ENCODE measurements at places on chromosomes 4 and X.

- no peak for DNase-seq
Measured at GRCh38 chr4:53852343-53852742, 212.1 kb downstream of the CHIC2 start.

DNA sequence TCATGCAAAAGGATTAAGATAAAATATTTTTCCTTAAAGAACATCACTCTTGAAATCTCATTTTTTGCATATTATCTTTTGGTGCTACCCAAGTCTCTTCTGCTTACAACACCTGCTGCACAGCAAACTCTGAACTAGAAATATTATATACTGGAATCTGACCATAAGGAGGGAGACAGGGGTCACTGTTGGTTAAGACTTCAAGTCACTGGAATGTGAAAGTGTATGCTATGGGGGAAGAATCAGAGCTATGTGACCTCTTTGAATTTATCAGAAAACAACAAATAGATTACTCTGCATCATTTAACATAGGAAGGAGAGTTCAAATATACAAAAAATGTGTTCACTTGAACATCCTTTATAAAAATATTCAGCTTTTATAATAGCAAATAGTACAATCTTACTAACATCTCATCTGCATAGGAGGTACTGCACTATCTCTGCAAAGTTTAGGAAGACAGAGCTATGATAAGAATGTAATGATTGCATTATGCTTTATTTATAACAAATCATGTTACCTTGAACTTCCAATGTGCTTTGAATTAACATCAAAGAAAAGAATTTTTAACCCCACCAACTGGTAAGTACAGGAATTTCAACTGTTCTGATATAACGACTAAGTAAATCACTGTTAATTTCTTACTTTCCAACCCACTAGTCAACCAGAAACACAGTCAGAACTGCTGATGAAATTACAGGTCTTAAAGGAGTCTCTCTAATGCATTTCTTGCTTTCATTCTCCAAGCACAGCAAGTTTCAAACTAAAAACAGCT is 69.8 kb downstream of the ZNF827 start:
- DNase-seq, result no peak

- DNase-seq, result no peak
Measured at GRCh38 chrX:84133023-84133422, 55.0 kb downstream of the RPS6KA6 start.

GRCh38 chrX:17828171-17828570 is 32.9 kb downstream of the RAI2 start:
- no peak for DNase-seq

DNA sequence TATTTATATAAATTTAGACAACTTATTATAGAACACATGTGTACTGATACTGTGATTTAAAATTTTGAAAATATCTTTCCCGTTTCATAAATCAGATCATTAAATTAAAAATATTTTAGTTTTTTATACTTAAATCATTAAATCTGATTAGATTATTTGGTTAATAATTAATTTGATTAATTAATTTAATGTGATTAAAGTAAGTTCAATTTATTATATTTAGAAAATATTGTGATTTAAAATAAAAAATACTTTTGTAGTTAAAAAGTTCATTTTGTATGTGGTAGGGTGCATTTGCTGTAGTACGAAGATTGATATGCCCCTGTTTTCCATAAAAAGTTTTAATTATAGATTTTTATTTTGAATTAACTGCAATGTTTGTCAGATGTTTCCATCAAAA is 1323.4 kb downstream of the RAPGEF2 start:
- no peak for DNase-seq

GRCh38 chrX:97050392-97050791 is 166.7 kb downstream of the RPA4 start:
- DNase-seq, result no peak

GRCh38 chr4:55096619-55097018 is 28.8 kb downstream of the KDR start:
- DNase-seq, result no peak

DNA sequence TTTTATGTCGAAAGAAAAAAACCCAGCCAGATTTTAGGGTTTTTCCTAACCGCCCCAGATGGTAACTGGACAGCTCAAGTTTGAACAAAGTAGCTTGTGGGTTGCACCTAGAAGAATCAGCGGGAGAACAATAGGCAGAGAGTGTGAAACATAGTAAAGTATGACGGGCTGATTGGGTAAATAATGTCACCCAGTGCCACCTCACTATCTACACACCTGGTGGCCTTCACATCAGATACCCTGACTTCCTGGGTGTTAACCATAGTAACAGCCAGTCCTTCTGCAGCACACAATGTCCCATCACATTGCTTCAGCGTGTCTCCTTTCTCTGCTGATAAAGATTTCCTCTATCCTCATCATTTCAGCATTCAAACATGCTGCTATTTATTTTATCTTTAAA is 159.1 kb upstream of the HS3ST1 start:
- DNase-seq, result no peak

GRCh38 chr4:48986654-48987164 is 634 bp downstream of the CWH43 start:
- no peak for DNase-seq

DNA sequence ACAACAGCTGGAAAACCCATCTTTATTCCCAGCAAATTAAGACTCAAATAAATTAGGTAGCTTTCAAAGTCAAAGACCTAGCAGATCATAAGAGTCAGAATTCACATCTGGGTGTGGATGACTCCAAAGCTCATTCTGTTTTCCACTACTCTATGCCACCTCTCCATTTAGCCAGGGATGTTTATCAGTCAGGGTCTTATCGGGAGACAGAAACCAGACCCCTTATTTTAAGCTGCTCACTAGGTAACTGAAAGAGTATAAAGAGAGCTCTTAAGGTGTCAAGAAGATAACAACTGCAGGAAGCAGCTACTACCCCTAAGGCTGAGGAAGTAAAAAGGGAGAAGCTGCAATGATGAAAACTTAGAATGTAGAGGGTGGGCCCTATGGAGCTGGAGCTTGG is 333.7 kb upstream of the KLF3 start:
- no peak for DNase-seq

- peak; percentile 59 for DNase-seq
Measured at GRCh38 chrX:15686818-15687685, 22.4 kb upstream of the CLTRN start.

DNA sequence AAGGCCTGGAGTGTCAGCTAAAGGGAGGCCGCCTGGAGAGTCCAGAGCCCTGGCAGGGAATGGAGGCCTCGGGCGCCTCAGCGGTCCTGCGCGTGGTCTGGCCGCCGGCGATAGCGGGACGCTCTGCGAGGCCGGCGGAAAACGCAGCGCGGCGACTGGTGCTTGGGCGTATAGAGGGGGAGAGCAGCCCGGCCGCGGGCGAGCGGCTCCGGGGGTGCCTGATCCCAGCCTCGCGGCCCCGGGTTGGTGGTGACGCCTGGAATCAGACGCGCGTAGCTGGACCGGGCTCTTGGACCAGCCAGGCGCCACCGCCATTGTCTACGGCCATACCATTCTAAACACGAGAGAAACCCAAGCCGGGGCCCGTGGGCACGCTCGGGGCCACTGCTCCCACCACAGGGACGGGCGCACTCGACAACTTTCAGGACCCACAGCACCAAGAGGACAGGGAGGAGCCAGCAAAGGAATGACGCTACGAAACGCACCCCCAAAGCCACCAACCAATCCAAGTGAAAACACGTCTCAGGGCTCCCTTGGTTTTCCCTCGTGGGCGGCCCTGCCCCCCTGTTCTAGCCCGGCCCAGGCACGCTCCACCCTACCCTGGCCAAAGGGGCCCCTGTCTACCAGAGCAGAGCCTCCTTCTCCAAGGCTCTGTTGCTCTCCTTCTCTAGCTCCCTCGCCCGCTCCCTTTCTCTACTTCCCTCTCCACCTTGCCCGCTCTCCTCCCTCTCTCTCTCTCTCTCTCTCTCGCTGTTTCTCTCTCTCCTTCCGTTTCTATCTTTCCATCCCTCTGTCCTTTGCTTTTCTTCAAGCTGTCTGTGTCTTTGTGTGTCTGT is 7.8 kb downstream of the FRG2 start:
- DNase-seq, result peak; percentile 33

- DNase-seq, result no peak
Measured at GRCh38 chrX:118177708-118178107, 61.1 kb upstream of the KLHL13 start.

GRCh38 chr4:151204925-151205524 is 71.9 kb upstream of the PRSS48 start:
- no peak for DNase-seq

- DNase-seq, result no peak
Measured at GRCh38 chr4:166838975-166839614, 395.2 kb downstream of the SPOCK3 start.

GRCh38 chr4:176838601-176839433 is 46.1 kb upstream of the VEGFC start:
- no peak for DNase-seq

DNA sequence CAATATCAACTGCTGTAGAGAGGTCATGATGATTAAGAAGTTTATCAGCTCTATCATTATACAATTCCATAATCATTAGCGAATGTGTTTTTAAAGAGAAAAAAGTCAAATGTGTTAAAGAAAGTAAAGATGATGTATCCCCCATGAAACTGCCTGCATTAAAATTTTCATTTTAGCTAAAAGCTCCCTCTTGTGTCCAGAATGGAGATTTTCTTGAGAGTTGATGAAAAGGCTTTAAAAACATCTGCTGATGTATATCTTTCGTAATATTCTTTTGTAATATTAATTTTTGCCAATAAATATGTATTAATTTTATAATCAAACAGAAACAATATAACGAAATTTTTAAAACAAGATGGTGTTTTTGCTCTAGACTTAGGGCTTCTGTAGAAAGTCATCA is 52.1 kb upstream of the LHFPL1 start:
- no peak for DNase-seq

- DNase-seq, result peak; percentile 48
Measured at GRCh38 chrX:118807151-118808017, 16.2 kb upstream of the ZCCHC12 start.

- no peak for DNase-seq
Measured at GRCh38 chr4:52864793-52865192, 2.7 kb downstream of the RASL11B start.

DNA sequence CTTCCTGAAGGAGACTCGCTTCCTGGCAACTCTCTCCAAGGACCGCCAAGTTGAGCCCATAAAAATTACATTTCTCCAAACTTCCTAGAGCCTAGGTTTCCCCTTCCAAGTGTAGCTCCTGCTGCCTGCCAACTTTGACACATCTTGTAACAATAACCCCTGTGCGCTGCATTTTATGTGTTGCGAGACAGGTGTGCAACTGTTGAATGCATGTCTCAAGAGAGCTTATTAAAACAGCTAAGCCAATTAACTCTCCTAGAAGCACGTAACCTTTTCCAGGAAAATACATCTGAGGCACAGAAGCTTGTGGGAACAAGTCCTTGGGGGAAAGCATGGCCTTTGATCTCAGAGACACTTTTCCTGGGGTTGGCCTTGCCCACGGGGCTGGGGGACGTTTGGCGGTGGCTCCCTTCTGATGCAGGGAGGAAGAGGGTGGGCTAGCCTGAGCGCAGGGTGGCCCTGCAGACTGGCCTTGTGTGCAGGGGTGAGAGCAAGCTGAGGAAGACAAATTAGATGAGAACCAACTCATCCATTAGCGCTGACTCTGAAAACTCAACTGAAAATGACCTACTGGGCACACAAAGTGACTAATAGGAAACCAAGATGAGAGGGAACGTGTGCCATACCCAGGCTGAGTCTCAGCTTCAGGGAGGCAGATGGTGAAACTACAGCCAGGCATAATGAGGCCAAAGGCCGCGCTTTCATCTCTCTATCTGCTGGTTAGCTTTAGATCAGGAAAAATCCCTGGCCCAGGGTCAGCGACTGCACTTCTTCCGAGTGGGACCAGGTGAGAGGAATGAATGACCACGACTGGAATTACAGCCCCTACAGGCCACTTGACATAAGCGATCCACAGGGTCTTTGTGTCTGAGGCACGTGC is 75.3 kb downstream of the ENPP6 start:
- DNase-seq, result no peak

DNA sequence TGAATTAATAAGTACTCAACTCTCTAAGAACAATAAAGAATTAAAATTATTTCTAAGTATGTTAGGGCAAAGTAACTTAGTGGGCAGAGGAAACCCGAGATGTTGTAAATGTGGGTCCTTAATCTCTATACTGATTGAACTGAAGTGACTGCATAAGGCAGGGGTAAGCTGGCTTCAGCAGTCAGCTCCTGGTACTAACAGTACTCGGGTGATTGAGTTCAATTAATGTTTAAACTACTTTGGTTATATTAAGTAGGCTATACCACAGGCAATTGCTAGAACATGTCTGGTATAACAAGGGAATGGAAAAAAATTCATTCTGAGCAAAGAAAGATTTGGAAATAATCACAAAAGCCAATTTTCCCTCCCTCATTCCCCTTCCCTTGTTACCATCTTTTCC is 90.7 kb downstream of the LNX1 start:
- no peak for DNase-seq

DNA sequence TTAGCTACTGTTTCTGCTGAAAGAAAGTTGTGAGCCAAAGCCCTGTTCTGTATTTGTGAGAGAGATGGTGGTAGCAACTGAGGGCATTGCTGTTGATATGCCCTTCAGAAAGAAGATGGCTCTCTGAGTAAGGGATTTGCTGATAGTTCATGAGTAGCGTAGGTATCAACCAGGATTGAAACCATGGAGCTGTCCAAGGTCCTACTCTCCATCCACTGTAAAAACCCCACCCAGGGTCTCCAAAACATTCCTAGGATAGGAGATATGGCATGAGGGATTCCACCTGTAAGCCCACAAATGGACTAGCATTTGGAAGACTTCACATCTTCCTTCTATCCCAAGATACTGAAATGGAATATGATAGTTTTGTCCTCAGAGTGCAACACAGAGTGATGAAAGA is 277.1 kb upstream of the PRKX start:
- DNase-seq, result no peak

DNA sequence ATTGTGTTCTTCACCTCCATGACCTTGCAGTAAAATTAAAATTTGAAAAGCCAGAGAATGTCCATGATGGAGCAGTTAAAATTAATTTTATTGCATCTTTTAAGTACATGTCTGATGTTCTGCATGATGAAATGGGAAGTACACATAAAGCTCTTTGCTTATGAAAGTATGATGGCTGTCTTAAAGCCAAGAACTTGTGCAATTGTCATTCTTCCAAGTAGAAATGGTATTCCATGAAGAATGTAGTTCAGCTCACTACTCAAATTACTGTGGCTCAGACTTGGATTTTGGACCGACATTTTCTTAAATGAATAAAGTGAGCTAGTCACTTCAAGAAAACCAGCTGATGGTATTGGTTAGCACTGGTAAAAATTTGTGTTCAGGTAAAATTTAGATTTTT is 161.7 kb upstream of the CXCL13 start:
- no peak for DNase-seq

- no peak for DNase-seq
Measured at GRCh38 chr4:173192375-173193162, 24.0 kb downstream of the GALNT7 start.
